Head of caudate nucleus (tissue), 42 donors: ENCODE measurements at places on chromosomes 12 and 14.

DNA sequence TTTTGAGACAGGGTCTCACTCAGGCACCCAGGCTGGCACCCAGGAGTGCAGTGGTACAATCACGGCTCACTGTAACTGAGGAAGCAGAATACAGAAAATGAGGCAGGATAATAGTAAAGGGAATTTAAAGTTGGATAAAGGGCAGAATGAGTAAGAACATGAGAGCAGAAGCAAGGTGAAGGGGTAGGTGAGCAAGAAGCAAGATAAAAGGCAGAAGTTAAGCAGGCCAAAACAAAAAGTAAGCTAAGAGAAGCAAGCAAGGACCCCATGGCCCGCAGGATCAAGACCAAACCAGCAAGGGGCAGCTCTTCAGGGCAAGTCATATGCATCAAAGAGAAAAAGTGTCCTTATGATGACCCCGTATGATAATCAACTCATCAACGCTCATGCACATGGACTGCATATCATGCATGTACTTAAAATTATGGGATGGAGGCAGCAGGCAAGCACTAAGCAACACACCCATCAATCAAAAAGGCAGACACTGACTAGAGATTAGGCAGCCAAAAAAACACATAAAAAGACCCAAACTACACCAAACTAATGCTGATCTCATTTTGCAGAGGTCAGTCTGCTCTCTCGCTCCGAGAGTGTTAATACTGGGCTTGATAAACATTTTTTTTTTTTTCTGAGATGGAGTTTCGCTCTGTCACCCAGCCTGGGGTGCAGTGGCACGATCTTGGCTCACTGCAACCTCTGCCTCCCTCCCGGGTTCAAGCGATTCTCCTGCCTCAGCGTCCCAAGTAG lies 11.6 kb downstream of the TIMELESS start:
- DNase-seq, result no peak

- no peak for DNase-seq
Observed at GRCh38 chr12:108905725-108906124, 25.8 kb downstream of the DAO start.

- DNase-seq, result peak; percentile 88
Observed at GRCh38 chr14:105351920-105352851, 37.6 kb downstream of the PACS2 start.

GRCh38 chr14:85426068-85426935 lies 103.6 kb upstream of the FLRT2 start:
- DNase-seq, result no peak

DNA sequence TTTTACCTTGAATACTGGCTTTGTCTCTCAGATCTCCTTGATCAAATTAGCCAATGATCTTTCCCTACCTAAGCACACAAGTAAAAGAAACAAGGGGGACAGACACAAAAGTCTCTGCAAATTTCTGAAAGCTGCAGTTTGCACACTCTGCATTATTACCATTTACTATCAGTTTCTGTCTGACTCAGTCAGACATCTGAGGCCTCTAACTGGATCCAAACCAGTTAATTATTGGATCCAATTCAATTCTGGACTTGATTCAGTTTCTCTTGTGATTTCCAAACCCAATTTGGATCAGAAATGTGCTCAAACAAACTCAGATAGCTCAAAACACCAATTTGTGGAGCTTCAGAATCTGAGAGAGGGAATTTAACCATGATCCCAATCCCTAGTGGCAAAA lies 16.6 kb downstream of the SSTR1 start:
- no peak for DNase-seq

DNA sequence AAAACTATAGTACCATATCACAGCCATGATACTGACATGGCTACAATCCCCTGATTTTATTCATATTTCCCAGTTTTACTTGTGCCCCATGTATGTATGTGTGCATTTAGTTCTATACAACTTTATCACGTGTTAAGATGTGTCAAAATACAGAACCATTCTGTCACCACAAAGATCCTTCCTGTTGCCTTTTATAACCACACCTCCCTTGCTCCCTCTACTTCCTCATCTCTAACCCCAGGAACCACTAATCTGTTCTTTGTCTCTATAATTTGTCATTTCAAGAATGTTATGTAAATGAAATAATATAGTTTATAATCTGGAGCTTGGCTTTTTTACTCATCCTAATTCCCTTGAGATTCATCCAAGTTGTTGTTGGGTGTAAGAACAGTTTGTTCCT lies 358.4 kb downstream of the DPF3 start:
- no peak for DNase-seq
